Stimulated activated CD8-positive, alpha-beta memory T cell treated with anti-CD3 and anti-CD28 coated beads, Interleukin-4, amount 100 ng/mL, for 4 hours (primary cell): ENCODE measurements at places on chromosomes 4 and X.

- no peak for DNase-seq
These were observed 103.6 kb downstream of the RAPGEF2 start for GRCh38 chr4:159206427-159206871.

DNA sequence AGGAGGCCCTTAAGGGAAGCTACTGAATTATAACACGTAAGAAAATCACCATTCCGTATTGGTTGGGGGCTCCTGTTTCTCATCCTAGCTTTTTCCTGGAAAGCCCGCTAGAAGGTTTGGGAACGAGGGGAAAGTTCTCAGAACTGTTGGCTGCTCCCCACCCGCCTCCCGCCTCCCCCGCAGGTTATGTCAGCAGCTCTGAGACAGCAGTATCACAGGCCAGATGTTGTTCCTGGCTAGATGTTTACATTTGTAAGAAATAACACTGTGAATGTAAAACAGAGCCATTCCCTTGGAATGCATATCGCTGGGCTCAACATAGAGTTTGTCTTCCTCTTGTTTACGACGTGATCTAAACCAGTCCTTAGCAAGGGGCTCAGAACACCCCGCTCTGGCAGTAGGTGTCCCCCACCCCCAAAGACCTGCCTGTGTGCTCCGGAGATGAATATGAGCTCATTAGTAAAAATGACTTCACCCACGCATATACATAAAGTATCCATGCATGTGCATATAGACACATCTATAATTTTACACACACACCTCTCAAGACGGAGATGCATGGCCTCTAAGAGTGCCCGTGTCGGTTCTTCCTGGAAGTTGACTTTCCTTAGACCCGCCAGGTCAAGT lies 6.9 kb upstream of the MSANTD1 start:
- no peak for DNase-seq

DNA sequence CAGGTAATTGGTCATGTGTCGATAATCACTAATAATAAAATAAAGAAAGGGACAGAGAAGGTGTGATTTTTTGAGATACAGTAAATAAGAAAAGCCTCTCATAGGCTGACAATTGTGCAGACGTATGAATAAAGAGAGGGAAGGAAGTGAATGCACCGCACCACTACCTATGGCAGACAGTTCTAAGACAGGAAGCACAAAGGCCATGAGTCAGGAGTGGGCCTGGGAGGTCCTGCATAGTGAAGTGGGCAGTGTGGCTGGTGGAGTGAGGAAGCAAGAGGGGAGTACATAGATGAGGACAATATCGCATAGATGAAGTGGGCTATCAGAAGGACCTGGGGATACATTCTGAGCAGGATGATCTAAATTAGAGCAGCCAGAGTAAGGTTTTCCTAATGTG lies 75.6 kb downstream of the BMP3 start:
- no peak for DNase-seq

GRCh38 chrX:40734971-40735324 lies 394 bp downstream of the MED14 start:
- no peak for DNase-seq

GRCh38 chrX:84064164-84064563 lies 123.8 kb downstream of the RPS6KA6 start:
- DNase-seq, result no peak

- DNase-seq, result no peak
These were observed 216.5 kb upstream of the AADAT start for GRCh38 chr4:170306208-170306607.

DNA sequence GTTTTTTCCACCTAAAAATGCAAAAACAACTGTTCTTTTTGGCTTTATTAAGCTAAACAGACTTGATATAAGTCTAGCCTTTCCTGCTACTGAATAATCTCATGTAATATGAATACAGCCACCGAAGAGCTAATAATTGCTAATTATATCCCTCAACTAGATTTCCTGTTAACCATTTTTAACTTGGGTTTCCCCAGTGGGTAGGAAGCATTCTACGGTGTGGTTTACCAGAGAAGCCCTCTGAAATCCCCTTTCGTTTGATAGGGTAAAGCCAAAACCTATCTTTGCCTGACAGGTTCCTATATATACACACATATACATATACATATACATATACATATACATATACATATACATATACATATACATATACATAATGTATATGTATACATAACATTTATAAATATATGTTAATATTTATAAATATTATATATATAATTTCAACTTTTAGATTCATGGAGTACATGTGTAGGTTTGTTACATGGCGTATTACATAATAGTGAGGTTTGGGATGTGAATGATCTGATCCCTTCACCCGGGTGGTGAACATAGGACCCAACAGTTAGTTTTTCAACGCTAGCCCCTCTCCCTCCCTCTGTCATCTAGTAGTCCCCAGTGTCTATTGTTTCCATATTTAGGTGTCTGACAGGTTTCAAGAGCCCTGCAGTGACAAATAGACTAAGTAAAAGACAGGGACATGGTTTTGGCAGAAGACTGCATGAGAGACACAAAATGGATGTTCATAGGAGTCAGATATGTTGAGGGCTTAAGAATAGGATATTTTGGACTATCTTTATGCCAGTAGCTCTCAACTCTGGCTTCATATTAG lies 62.4 kb downstream of the ATXN3L start:
- no peak for DNase-seq

- DNase-seq, result no peak
These were observed 204.7 kb upstream of the HS3ST1 start for GRCh38 chr4:11633430-11633829.
